ENCODE measurements at places on chromosomes 12 and 14. TPM values are rescaled to one million over a fixed set of nuclear protein-coding genes. Genes with fewer than 3 reads are reported as not detected.

GRCh38 chr12:92764831-92765230 lies 62.0 kb downstream of the PLEKHG7 start:
- no peaks in the 10 kb centered on the region for H3K27me3 ChIP-seq
- no peak overlapping the region for H3K27ac ChIP-seq
- no peak overlapping the region for H3K4me3 ChIP-seq
- H3K4me1 ChIP-seq: peaks cover 4% of the 10 kb centered on the region
- H3K36me3 ChIP-seq: no peaks in the 10 kb centered on the region
- no peak for DNase-seq

- no peaks in the 10 kb centered on the region for H3K4me1 ChIP-seq
- DNase-seq: no peak
- H3K4me3 ChIP-seq: no peak overlapping the region
- H3K36me3 ChIP-seq: no peaks in the 10 kb centered on the region
- H3K27ac ChIP-seq: no peak overlapping the region
Observed at GRCh38 chr14:79833781-79834180, 377.5 kb downstream of the DIO2 start.

GRCh38 chr14:24574206-24574774 lies 1.8 kb downstream of the CTSG start:
- no peaks in the 10 kb centered on the region for H3K36me3 ChIP-seq
- H3K27ac ChIP-seq: no peak overlapping the region
- H3K4me1 ChIP-seq: no peaks in the 10 kb centered on the region

DNA sequence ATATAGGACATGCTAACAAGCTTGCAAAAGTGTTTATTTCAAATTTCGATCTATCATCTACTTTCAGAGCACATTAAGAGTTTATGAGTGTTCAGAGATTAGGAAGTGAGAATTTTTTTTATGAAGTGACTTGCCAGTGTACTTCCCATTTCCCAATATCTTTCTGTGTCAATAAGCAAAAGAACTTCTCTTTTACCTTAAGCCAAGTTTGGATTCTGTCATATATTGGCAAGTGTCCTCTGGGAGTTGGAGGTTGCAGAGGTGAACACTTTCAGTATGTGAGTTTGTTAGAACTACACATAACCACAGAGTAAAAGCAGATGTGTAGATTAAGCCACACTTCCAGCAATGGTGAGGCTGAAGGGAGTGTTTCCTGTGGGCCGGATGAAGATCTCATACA lies 16.6 kb upstream of the KLRF1 start:
- no peak overlapping the region for H3K4me3 ChIP-seq
- H3K27me3 ChIP-seq: no peaks in the 10 kb centered on the region
- no peaks in the 10 kb centered on the region for H3K36me3 ChIP-seq
- no peaks in the 10 kb centered on the region for H3K4me1 ChIP-seq
- no peak for DNase-seq

DNA sequence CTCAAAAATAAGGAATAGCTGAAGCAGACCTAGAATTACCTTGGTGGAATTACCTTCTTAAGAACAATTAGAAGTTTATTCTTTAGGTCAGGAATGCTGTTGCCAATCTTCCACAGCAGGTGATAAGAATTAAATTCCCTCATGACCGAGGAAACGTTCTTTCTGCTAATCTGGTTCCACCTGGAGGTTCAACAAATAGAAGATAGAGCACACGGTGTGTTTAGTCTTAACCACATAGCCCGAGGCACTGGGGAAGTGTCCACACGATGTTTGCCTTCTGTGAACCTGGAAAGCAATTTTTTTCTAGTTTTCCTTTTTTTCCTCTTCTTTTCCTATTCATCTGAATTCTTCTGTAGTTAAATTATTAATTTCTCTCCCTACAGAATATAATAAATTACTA lies 906.9 kb downstream of the NRXN3 start:
- no peaks in the 10 kb centered on the region for H3K36me3 ChIP-seq
- no peaks in the 10 kb centered on the region for H3K4me1 ChIP-seq
- DNase-seq: no peak

DNA sequence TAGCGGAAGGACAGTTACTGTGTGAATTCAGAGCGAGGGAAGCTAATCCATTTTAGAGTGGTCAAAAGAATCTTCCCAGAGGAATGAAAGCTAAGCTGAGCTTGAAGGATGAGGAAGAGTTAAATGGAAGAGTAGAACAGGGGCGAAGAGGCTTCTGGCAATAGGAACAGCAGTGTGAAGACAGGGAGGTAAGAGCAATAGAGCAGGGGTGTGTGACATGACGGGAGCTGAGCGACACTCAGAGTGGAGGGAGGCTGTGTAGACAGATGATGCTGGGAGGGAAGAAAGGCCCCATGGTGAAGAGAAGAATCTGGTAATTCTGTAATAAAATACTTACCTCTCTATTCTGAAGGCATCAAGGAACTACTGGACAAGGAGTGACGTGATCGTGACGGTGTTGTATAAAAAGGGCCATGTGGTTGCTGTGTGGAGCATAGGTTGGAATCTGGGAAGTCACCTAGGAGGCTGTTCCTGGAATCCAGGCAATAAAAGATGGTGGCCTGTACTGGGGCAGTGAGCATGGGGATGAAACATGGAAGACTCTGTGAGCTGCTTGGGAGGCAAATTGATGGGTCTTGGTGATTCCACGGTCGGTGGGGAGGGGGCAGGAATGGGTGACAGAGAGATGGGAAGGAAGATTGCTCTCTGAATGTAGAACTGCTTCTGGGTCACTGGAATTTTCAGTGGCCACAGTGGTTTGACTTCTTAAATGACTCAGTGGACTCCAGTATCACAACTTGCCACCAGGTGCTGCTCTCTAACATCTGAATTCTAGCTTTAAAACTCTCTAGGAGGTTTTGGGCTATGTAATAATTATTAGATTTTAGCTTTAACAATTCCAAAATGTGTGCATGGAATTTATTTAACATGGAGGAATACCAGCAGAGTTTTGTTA lies 164.1 kb downstream of the ATP23 start:
- no peaks in the 10 kb centered on the region for H3K27me3 ChIP-seq
- no peaks in the 10 kb centered on the region for H3K36me3 ChIP-seq
- H3K27ac ChIP-seq: no peak overlapping the region
- no peak overlapping the region for H3K4me3 ChIP-seq

- H3K36me3 ChIP-seq: peaks cover 13% of the 10 kb centered on the region
- peaks cover 40% of the 10 kb centered on the region for H3K4me1 ChIP-seq
- H3K27me3 ChIP-seq: no peaks in the 10 kb centered on the region
- H3K27ac ChIP-seq: no peak overlapping the region
- no peak for DNase-seq
- no peak overlapping the region for H3K4me3 ChIP-seq
Observed at GRCh38 chr12:11662369-11662768, 12.9 kb downstream of the ETV6 start.

- no peak overlapping the region for H3K27ac ChIP-seq
- H3K4me1 ChIP-seq: 0 out of 2 replicates have a peak, but pooled peaks cover 4% of the 10 kb centered on the region
- no peak overlapping the region for H3K4me3 ChIP-seq
Observed at GRCh38 chr12:117966511-117966910, 2.3 kb downstream of the KSR2 start.

- DNase-seq: no peak
- H3K27ac ChIP-seq: no peak overlapping the region
- no peaks in the 10 kb centered on the region for H3K36me3 ChIP-seq
- H3K4me1 ChIP-seq: no peaks in the 10 kb centered on the region
Observed at GRCh38 chr14:26402126-26402525, 195.7 kb downstream of the NOVA1 start.

DNA sequence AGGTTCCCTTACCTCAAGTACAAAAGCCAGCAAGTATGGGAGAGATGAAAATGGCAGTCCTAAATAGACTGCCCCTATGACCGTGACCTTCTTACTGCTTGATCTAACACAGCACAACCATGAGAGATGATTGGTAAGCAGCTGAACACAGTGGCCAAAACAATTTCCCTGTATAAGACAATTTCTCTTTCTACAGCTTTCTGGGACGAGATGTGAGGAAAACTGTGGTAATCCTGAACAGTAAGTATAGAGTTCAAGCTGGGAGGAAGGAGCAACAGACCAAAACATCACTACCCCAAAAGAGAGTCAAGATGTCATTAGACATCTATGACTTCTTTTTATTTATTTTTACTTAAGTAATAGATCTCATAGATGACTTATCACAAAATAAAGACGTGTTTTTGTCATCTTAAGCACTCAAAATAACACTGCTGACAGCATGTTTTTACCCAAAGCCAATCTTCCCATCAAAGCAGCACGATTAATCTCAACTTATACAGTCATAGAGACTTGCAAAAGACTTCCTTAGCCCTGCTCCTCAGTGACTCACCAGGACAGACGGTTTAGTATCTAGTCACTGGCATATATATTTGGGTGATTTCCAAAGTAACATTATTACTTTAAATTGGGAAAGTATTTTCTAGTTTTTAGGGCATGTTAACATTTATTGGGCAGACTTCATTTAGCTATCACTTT lies 3.7 kb downstream of the TMEM52B start:
- H3K27me3 ChIP-seq: no peaks in the 10 kb centered on the region
- no peak for DNase-seq
- H3K4me1 ChIP-seq: peaks cover 52% of the 10 kb centered on the region

INSM2 gene
- not detected for total RNA-seq

HCAR1 gene
- not detected for total RNA-seq

Data from SJSA1 (cell line).